ENCODE measurements at places on chromosomes 12 and 14.

- no peak for DNase-seq
Measured at GRCh38 chr14:88522393-88522792, 32.4 kb downstream of the PTPN21 start.

GRCh38 chr12:117111821-117112595, 12.8 kb upstream of the TESC start:
- no peak for DNase-seq

- DNase-seq, result no peak
Measured at GRCh38 chr12:92721130-92721529, 18.3 kb downstream of the PLEKHG7 start.

DNA sequence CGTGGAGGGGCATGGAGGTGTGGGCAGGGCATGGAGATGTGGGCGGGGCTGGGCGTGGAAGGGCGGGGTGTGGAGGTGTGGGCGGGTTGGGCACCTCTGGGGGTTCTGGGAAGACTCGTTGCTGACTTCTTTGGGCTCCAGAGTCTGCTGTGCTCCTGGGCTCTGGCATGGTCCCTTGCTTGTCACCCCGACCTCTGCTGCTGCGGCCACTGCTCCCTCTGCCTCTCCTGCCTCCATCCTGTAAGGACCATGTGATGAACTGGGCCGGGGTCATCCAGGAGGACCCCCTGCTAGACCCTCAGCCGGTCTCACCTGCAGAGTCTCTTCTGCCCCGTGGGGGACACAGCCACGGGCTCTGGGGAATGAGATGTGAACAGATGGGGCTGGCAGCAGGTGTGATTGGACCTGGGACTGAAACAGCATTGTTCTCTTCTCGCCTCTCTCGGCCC, 15.3 kb downstream of the NOC4L start:
- DNase-seq, result peak; percentile 76

- DNase-seq, result no peak
Measured at GRCh38 chr12:122371475-122372045, 50.9 kb downstream of the CLIP1 start.

DNA sequence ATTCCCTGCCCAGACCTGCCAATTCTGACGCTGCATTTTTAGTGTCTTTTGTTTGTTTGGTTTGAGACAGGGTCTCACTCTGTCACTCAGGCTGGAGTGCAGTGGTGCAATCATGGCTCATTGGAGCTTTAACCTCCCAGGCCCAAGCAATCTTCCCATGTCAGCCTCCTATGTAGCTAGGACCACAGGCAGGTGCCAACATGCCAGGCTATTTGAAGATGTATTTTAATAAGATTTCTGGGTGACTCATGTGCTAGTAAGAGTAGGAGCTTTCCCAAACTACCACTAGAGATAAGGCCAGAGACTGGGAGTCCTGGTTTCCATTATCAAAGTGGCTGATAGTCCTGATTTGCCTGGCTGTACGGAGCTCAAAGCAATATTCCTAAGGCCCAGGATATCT, 693.3 kb downstream of the MED13L start:
- DNase-seq, result no peak

- no peak for DNase-seq
Measured at GRCh38 chr14:73817020-73817655, 34.5 kb upstream of the PTGR2 start.

- DNase-seq, result no peak
Measured at GRCh38 chr12:93456077-93456476, 11.2 kb upstream of the MRPL42 start.

DNA sequence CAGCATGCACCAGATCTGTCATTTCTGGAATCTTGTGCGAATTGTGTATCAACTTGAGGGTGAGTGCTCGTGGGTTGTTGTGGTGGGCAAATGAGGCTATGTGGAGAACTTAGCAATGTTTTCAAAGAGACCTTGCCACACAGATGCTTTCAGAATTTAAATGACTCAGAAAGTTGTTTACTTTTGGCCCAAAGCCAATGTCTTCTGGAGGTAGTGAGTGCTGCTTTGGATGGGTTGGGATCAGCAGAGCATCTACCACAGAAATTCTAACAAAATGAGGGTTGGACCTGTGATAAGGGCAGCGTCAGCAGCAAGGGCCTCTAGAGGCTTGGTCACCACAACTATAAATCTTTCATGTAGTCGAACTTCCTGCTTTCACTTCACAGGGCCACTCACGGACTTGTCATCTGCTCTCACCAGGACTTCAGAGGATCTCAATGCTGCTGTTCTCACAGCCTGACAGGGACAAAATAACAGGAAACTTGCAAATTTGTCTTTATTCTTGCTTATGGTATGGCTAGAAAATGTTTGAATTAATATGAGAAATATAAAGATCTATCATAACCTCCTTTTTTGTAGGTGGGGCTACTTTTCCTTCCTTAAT, 111.4 kb downstream of the DACT1 start:
- DNase-seq, result peak; percentile 90

DNA sequence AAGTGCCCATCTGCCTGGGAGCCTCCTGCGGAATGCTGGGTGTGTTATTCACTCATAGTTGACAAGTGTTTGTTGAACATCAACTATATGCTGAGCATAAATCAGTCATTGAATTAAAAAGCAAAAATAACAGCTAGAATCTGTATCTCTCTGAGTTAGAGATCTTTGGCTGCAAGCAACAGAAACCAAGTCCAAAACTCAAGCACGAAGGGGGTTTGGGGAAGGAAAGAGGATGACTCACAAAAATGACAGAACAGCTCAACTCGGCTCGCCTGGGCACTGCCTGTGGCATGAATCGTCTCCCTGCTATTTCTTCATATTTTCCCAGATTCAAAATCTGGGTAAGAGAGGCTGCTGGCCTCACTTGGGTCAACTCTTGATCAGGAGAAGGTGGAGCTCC, 72.6 kb upstream of the NCOR2 start:
- DNase-seq, result no peak

GRCh38 chr14:99706107-99706900, 22.2 kb downstream of the CYP46A1 start:
- DNase-seq, result no peak

DNA sequence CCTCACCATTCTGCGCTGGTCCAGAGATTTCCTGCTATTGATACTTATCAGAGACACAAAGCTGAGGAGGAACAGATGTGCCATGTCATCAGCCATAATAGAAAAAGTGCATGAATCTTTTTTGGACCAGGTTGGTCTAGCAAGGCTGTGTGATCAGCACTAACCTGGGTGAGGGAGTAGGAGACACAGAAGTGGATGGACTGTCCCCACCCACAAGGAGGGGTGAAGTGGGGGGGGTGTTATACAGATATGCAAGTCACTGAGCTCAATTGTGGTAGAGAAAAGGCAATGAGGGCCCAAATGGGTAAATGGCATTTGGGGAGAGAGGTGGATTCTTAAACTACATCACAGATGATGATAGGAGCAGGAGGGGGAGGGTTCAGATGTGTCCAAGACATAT, 123.0 kb downstream of the SAMD4A start:
- DNase-seq, result no peak

DNA sequence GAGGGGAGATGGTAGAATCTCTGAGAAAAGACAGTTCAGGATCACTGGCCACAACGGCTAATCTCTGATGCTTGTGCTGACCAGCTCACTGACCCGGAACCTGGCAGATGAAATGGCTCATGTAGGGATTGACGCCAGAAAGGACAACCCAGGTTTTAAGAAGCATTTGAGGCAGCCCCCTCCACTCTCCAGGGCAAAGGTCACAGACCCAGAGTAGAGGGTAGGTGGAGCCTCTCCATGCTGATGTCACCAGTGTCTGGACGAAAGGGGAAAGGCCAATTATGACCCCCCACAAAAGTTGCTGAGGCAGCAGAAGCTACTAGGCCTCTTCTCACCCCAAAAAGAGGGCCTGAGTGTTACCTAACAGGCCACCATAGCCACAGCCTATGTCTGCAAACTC, 1.2 kb downstream of the METTL1 start:
- no peak for DNase-seq

GRCh38 chr14:105052110-105052458, 13.1 kb downstream of the GPR132 start:
- DNase-seq, result no peak

GRCh38 chr14:21191261-21191808, 35.5 kb upstream of the OR5AU1 start:
- no peak for DNase-seq

DNA sequence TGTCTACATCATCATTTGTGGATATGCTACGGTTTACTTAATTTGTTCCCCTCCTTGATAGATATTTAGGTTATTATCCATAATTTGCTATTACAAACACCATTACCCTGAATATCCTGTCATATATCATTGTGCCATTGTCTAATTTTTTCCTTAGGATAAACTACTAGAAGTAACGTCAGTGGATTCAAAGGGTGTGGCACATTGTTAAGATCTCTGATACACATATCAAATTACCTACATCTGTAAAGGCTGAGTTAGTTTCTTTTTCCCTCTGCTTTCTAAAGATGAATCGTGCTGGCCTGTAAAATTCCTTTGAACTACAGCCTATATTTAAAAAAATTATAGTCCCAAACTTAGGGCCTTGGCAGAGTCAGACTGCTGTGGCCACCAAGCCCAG, 53.9 kb upstream of the STRN3 start:
- peak; percentile 39 for DNase-seq

DNA sequence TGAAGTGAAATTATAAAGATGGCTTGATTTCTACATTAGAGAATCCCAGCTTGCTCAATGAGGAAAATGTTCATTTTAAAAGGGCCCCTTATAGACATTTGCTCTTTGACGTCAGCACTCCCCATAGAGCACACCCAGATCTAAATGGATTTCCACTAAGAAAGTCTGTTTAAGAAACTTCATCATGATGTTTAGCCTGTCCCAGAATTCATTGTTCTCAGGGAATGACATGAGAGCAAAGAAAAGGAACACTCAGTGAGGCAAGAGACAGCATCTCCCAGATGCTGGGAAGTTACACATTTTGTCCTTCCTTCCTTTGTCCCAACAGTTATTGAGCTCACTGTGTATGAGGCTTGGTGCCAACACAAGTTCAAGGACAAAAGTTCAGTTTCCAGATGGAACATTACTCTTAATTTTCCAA, 4.9 kb downstream of the PHLDA1 start:
- DNase-seq, result peak; percentile 49

DNA sequence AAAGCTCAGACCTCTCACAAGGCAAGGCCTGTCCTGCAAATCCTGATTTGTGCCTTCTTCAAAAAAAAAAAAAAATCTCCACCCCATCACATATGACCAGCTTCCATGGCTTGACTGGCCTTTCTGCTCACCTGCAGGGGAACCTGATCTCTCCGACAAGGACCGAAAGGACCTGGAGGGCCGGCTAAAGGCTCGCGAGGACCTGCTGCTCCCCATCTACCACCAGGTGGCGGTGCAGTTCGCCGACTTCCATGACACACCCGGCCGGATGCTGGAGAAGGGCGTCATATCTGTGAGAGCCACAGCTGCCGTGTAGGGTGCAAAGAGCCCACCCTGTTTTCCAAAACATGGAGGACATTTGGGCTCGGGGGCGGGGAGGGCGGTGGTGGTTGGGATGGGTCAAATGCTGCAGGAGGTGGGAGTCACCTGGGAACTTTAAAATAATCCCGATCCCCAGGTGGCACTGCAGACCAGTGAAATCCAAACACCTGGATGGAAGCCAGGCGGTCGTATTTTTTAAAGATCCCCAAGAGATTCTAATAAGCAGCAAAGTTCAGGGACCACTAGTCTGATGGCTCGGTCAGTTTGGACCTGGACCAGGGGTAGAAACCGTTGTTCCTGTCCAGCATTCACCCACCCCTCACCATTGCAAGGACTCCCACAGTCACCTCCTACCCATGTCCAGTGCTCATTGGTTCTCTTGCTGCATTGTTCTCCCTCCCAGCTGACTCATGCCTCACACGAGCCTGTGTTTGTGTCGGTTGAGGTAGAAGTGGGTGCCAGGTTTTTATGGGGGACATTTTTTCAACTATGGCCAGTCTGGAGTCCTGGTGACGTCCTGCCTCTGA, 44.8 kb downstream of the FOXN4 start:
- DNase-seq, result peak; percentile 71

- DNase-seq, result peak; percentile 2
Measured at GRCh38 chr12:78062786-78063185, 232.1 kb downstream of the NAV3 start.

- no peak for DNase-seq
Measured at GRCh38 chr12:32874975-32875374, 21.6 kb downstream of the PKP2 start.

GRCh38 chr14:75697918-75698317, 36.9 kb downstream of the TTLL5 start:
- DNase-seq, result no peak

GRCh38 chr14:98544174-98544573, 727.8 kb downstream of the BCL11B start:
- DNase-seq, result no peak

GRCh38 chr12:109741286-109741969, 27.8 kb downstream of the FAM222A start:
- DNase-seq, result no peak

DNA sequence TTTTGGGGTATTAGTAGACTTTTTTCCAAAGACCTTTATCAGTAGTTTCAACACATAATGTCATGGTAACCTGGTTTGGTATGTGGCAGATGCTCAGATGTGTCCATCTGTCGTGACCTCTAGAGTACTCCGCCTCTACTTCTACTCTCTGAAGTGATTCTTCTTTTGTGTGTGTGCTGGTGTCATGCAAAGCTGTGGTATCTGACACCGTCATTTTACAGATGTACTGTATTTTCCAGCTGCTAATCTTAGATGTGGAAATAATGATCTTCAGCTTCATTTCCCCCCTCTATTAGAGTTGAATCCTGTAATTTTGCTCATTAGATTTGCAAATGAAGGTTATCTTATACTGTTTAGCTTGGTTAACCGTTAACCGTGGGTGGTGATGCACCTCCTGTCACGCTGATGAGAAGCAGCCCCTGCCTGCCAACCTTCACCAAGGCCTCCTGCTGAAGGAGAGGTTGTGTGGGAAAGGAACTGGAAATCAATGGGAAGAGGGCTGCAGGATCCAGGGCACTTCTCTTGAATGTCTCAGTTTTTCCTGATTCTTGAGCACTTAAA, 222.4 kb upstream of the AMIGO2 start:
- no peak for DNase-seq

DNA sequence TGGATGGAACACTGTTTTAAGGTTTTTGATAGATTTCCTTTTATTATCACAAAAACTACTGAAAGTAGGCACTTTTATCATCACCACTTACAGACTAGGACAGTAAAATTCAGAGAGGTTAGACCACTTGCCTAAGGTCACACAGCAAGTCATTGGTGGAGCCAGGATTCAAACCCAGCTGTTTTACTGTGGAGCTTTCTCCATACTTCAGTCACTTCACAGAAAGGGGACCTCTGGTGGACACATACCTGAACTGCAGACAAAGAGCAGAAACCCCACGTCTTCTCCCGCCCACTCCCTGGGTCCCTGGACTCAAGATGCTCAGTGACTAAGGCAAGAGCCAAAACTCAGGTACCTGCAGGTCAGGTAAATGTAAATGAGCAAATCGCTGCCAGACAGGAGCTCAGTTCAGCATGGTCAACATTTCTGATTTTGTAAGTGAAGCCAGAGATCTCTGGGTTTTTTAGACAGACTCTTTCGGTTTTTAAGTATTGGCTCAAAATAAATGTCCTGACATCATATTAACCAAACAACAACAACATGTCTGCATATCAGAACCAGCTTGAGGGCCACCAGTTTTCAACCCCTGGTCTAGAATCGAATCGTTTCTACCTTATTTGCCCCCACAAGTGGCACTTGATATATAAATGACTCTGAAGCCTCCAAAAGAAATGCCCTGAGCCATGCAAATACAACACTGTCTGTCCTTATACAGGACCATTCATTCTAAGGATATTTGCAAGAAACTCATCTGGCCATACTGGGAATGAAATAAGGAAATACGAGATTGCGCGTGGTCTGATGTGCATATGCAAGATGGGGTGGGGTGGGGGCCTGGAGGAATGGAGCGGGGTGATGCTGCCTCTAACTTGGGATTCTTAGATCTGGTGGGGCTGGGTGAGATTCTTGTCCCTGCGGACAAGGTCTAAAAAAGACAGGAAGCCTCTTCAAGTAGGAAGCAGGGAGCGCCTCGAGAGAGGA, 110.9 kb downstream of the KSR2 start:
- DNase-seq, result peak; percentile 21
